ENCODE measurements at places on chromosomes 7 and 10.

GRCh38 chr7:114822844-114823243 lies 99.0 kb upstream of the MDFIC start:
- DNase-seq = no peak

DNA sequence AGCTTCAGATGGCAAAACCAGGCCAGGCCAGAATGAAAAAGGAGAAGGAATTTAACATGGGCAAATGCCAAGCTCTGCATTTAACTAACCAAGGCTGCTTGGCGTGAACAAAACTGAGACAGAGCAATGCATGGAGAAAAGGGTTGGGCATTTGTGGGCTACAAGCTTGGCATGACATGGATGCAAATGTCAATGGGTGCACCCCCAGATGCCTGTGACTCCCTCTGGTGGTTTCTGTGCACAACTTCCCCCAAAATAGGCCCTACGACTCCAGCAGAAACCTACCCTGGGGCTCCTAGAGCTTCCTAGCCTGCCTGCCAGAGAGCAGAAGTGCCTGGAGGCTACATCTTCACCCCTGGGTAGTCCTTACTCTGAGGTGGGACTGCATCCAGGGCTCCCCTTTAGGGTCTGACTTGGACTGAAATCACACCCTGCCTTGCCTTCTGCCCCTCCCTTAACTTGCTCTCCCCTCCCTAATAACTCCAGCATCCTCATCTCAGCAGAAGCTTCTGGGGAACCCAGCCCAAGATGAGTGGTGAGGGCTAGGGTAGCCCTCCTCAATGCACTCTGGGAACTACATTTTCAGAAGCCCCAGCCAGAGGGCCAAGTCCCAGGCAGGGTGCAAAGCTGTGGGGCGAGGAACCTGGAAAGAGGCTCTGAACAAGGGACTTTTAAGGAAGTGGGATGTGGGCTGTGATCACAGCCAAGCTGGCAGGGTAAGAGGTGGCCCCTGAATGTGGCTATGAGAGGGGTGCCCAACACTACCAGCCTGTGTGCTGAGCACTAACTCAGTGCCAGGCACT lies 11.3 kb downstream of the GPRIN2 start:
- DNase-seq = peak; percentile 76

- no peak for DNase-seq
Measured at GRCh38 chr10:21293518-21294356, 231.7 kb downstream of the SKIDA1 start.

- no peak for DNase-seq
Measured at GRCh38 chr10:119541046-119541445, 1.5 kb downstream of the RGS10 start.

DNA sequence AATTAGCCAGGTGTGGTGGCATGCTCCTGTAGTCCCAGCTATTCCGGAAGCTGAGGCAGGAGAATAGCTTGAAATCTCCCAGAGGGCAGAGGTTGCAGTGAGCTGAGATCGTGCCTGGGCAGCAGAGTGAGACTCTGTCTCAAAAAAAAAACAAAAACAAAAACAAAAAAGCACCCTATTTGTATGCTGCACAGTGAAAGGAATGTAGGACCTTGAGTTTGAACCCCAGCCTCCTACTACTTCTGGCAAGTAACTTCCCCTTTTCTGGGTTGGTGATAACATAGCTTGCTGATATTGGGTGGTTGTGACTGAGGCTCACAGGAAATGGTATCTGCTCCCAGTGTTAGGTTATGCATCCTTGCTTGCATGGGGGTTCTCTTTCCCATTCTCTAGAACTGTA lies 205.3 kb downstream of the BUB3 start:
- no peak for DNase-seq

DNA sequence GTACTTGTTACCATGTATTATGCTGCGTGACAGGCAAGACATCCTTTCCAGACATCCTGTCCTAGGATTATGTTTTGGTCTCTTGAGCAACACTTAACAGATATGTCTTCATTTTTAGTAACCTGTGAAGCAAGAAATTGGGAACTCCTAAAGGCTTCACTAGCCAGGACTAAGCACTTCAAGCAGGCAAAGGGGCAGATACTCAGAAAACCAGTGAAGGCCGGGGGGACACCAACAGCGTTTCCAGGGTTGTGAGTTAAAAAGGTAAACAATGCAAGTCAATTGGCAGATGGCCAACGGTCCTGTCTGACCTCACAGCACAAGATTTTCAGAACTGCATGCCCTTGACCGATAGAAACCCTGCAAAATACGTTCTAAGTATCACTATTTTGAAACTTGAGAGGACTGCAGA lies 77.6 kb upstream of the SFMBT2 start:
- peak; percentile 20 for DNase-seq

DNA sequence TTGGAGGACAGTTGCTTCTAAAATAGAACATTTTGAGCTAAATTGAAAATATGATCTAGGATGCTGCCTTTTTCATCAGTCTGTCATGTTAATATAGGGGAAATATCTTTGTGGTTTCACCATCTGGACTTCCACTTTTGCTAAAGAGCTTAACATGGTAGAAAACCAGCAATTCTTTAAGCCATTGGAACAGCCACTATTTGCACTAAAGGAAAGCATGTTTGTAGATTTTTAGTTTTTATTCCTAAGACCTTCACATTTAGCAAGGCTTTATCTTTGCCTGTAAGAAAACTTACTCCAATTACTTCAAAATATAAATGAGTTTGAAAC lies 291.0 kb downstream of the RNLS start:
- DNase-seq = peak; percentile 58

GRCh38 chr7:14604606-14605005 lies 297.9 kb downstream of the DGKB start:
- DNase-seq = no peak

GRCh38 chr10:64116707-64117106 lies 595.5 kb downstream of the REEP3 start:
- no peak for DNase-seq

- peak; percentile 42 for DNase-seq
Measured at GRCh38 chr7:93148144-93148543, at the start of gene SAMD9L. Gene SAMD9L, minus strand, starts transcription at chr7:93148385. Its CDS starts 12,414 bp downstream, at chr7:93135971.

DNA sequence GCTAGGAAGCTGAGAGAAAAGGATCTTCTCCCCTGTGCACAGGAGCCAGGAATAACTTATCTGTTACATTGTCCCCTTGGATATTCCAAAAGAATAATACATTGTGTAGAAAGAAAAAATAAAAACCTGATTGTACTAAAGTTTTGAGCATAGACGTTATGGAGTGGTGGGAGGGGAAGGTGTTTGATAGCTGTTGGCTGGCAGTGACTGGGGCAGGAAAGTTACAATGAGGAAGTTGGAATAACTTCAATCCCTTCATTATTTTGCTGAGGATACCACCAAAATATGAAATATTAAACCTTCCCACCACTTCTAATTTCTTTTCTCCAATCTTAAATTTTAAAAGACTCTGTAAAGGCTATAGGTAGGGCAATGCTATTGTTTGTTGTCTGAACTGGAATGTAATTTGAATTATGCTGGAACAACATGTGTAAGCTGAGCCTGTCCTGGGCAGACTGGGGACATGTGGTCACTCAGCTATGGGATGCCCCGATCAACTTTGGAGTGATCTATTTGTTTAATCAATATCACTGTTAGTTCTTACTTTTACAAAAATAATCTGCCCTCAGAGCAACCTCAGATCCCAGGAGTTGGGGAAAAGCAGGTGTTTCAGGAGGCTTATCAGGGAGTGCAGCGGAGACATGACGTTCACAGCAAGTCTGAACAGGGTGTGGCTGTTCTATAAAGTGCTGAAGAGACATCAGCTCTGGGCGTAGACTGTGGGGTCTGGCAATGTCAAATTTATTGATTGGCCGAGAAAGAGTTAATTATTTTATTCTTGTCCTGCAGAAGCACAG lies 20.8 kb downstream of the CYP3A43 start:
- DNase-seq = no peak

DNA sequence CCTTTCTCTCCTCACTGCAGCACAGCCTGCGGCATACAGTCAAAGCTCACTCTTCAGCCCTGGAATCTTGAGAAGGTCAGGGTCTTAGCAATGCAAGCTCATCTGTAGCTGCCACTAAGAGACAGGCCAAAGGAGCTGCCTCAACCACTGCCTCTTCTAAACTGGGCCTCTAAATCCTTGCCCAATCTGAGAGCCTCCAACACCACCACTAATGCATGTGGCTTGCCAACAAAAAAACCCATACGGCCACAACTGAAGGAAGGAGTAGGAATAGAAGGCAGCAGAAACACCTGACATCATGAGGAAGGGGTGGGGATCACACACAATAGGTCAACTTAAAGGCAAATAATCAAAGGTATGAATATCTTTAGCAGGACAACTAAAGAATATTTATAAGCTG lies 183.8 kb downstream of the SRPK2 start:
- no peak for DNase-seq

DNA sequence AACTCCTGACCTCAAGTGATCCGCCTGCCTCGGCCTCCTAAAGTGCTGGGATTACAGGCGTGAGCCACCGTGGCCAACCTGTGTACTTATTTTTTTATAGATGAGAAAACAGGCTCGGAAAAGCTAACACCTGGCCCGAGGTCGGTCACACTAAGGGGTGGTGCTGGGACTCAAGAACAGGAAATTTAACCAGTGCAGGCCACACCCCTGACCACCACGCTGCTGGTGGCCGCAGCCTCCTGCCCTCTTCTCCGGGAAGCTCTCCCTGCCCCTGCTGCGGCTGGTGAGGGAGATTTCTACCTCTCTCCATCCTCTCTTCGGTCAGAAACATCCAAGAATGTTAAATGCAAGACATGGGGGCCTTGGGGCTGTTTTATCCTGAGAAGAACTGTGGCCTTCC lies 63.2 kb downstream of the TNRC18 start:
- DNase-seq = no peak

DNA sequence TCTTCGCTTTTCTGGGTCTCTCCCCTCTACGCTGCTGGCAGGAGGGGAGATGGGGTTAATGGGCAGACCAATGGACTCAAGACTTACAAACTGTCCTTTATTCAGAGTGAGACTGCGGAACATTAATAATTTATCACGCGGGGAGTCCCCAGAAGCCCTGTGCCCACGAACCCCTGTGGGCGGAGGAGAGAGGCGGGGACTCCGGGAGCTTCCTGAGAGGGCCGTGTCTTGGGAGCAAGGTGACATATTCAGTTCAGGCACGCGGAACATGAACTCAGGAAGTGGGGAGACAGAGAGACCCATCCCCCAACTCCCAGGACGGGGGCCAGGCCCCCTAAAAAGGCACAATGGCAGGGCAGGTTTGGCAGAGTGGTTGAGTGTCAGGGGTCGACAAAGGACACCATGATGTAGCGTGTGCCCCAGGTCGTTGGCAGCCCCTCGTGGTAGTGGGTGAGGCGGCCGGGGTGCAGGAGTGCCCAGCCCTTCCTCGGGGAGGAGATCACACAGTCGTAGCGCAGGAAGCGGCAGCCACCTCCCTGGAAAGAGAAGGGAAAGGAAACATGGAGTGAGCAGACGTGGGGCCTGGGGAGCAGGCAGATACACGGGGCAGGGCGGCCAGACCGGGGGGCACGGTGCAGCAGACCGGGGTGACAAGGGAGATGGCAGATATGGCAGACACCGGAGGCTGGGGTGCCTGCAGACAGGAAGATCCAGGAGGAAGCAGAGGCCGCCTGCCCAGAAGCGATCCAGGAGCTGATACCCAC lies 5.2 kb upstream of the MOGAT3 start:
- DNase-seq = no peak

DNA sequence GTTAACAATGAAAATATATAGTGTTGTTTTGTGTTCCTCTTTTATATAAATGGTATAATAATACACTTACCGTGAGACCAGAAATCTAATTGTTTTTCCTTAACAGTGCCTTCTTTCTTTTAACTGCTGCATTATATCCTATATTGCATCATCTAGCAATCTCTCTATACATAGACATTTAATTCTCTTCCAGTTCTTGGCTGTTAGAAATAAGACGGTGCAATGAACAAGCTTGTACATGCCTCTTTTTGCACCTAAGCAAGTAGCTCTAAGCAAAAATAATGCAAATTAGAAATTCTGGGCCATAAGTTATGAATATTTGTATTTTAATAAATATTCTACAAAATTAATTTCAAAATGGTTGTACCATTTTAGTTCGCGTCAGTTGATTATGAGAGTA lies 55.9 kb upstream of the AHR start:
- DNase-seq = no peak

DNA sequence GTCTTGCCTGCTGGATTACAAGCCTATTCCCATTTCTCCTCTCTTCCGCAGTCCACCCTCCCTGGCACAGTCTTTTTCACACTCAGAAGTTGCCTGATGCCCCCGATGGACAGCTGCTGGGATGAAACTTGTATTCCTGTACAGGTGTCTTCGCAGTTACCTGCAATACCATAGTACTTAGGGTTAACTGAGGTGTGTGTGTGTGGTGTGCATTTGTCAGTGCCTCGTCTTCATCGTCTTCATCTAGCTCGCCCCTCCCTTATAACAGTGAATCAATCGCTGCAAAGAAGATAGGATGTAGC lies 11.0 kb downstream of the NXPH1 start:
- no peak for DNase-seq

- DNase-seq = no peak
Measured at GRCh38 chr10:99784016-99784726, 1.7 kb downstream of the ABCC2 start.

- DNase-seq = peak; percentile 58
Measured at GRCh38 chr7:128879939-128880746, 17.5 kb downstream of the ATP6V1F start.

DNA sequence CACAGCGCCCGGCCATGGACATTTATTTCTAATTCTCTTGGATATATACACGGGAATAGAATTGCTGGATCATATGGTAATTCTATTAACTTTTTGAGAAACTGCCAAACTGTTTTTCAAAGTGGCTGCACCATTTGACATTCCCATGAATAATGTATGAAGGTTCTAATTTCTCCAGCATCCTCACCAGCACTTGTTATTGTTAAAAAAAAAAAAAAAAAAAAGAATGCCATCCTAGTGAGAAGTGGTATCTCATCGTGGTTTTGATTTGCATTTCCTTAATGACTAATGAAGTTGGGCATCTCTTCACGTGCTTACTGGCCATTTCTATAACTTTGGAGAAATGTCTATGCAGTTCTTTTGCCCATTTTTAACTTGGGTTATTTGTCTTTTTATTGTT lies 13.5 kb downstream of the CNNM2 start:
- DNase-seq = no peak

GRCh38 chr10:116444527-116445142 lies 17.0 kb downstream of the PNLIPRP3 start:
- DNase-seq = peak; percentile 20

GRCh38 chr10:131930150-131930549 lies 29.3 kb downstream of the PPP2R2D start:
- DNase-seq = no peak

DNA sequence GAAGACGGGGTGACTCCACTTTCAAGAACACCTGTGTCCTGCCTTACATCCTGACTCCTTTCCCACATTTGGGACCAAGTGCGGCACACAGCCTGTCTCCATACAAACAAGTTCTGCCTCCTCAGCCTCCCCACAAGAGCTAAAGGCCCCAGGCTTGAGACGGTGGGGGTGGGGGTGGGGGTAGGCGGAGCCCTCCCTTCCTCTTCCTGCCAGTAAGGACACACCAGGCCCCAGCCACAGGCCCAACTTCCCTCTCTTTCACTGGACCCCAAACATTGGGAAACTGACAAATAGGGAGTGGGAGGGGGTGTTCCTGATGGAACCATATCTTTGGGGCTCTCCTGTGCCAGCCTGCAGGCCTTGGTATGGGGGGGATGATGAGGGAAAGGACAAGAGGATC lies 4.6 kb downstream of the CDK5 start:
- DNase-seq = peak; percentile 35

- DNase-seq = no peak
Measured at GRCh38 chr10:48700493-48700892, 15.8 kb downstream of the WDFY4 start.
